Natural killer cell (primary cell): ENCODE measurements at places on chromosomes 2 and 18. TPM values are rescaled to one million over a fixed set of nuclear protein-coding genes. Genes with fewer than 3 reads are reported as not detected.

EFHD1 gene
- total RNA-seq = not detected

XDH gene
- not detected for total RNA-seq

KCNS3 gene
- total RNA-seq = not detected

C2orf66 gene
- total RNA-seq = not detected

POTEI gene
- total RNA-seq = not detected

SANBR gene
- 5.3 TPM for total RNA-seq
